ENCODE measurements at places on chromosomes 5 and 9.

DNA sequence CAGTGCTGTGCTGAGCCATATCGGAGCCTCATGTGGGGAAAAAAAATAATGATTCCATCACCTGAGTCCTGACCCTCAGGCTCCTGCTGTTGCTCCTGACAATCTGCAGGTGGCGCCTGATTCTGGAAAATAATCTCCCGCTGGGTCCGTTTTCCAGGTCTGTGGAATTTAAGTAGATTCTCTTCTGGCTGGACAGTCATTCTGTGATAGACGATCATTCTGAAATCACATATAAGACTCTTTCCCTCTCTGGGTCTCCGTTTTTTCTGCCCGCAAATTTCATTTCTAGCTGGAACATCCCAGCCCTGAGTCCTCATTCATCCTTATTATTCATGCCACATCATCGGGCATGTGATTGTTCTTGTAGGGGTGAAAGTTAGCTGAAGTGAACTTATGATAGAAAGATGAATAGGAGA is 22.1 kb upstream of the STXBP1 start:
- DNase-seq = peak; percentile 78

GRCh38 chr9:117679416-117679815 is 24.8 kb upstream of the TLR4 start:
- DNase-seq = no peak

GRCh38 chr5:74285675-74286280 is 354.8 kb downstream of the ENC1 start:
- DNase-seq = no peak

DNA sequence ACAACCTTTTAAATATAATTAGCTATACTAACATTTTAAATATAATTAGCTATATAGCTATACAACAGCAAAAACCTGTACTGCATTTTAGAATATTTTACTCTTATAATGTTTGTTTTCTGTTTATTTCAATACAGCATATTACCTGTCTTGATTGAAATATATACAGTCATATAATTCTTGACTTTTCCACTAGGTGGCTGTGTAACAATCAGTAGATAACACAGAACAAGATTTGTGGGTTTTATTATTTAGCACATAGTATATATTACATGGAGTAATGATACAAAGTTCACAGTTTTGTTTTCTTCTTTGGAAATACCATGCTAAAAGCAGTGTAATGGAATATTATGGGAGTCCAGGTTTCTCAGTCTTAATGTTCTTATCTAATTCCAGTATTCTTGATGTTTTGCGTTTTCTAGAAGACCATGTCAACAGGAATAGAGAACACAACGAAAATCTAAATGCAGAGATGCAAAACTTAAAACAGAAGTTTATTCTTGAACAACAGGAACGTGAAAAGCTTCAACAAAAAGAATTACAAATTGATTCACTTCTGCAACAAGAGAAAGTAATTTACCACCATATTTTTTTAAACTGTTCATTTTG is 13.3 kb downstream of the HMMR start:
- DNase-seq = no peak

- DNase-seq = no peak
These were observed 43.2 kb upstream of the RICTOR start for GRCh38 chr5:39117401-39117800.

DNA sequence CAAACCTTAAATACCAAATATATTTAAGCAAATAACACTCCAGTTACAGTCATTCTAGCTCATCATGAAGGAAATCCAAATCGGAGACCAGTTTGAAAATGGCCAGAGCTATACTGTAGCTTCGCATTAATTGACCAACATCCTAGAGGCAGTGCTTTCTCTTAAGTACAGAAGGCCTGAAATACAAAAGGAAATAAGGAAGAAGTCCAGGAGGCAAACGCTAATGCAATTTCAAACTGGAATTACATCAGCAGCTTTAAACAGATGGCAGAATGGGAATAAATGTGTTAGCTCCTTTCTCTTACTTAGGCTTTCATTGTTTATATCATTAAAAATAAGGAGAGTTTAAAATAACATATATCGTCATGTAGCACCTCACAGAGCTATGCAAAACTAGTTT is 197.0 kb downstream of the SEC61B start:
- DNase-seq = no peak

DNA sequence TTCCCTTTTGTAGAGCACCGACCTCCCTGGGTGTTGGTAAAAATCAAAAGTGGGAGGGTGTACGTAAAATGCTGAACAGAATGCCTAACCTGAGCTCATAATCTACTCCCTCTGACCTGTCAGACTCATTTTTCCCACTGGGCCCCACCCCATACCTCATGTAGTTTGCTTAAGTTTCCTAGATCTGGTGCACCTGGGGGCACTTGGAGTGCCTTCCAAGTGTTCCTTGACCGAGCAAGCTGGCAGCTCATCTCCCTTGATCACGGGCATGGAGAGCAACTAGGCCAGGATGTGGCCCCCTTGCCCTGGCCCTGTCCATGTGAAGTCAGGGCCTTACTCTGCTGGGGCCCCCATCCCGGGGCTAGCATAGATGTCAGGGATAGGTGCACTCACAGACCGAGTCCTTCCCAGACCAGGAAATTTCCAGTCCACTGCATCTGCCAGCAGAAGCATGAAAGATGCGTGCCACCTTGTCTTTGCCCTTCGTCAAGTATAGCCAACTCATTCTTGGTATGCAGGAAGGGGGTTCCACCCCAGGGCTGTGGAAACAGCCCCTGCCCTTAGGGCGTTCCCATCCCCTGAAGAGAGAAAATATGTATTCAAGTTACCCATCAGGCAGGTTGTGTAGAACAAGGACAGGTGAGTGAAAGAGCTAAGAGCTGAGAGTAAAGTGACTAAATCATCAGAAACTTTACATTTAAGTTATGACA is 41.9 kb downstream of the SLC22A5 start:
- no peak for DNase-seq

- DNase-seq = no peak
These were observed 261.7 kb downstream of the MAT2B start for GRCh38 chr5:163766936-163767670.

DNA sequence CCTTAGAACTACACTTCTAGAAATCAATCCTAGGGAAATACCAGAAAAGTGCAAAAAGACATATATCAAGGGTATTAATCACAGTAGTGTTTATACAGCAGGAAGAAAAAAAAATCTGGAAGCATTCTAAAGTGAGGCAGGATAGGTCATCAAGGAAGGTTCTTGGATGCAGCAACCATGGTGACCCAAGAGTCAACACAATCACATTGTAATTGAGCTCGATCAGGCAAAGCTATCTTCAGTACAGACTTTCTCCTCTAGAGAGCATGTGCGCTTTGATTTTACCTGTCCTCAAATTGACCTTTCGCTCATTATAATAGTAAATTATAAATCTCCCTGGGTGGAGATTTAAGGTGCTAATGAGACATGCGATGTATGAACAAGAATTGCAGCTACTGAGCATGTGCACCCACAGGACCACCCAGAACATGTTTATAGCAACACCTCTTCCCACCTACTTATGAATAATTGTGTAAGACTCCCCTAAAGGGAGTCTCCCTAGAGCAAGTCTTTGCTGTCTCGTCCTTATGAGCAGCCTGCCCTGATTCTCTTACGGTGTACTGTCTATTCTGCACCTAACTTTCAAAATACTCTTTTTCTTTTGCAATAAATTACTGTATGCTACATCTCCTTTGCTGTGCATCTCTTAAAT is 297.7 kb downstream of the ATPSCKMT start:
- no peak for DNase-seq

DNA sequence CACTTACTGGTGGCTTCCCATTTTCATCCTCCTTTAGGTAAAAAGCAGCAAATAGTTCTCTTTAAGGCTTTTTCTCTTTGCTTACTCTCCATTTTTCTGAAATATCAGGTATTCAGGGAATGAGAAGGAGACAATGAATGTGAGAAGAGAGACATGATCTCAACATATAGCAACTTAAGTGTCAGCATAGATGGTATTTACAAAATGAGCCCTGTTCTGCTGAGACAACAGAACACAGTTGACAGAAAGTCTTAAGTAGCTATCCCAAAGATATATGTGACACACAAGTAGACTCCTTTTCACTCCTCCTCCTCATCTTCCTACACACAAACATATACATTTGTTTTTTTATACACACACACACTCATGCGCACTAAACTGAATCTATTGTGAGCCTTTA is 649.3 kb upstream of the WWC1 start:
- no peak for DNase-seq

DNA sequence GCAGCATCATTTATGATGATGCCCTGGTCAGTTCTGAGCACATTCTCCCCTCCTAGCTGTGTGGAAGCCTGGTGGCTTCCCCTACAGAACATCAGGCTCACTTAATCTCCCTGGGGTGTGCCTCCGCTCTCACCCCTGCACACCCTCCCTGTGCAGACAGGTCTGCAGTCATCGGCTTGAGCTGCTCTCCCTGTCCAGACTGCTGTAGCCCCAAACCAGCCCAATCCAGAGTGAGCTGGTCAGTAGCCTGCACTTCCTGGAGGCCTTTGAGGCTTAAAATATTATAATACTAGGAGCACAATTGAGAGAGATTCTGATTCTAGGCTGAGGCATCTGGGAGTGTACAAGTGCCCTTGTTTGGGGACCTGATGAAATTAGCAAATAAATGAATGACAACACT is 60.2 kb downstream of the PPARGC1B start:
- DNase-seq = no peak

GRCh38 chr5:40757400-40757799 is 1.6 kb upstream of the TTC33 start:
- DNase-seq = no peak

DNA sequence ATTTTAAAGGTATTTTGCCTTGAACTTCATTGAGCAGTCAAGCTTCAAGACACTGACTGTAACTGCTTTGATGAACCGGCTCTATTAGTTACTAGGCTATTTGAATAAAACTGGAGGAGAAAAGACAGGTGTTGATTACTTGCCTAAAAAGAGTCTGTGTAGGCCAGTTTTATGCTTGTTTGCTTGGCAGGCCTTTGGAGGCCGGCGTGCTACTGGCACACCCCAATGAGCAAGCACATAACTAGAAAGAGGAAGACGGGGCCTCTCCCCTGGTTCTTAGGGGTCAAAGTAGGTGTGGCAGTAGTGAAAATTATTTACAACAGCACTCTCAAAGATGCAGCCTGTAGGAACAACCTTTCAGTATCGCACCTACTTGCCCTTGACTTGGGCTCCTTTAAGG is 2.1 kb upstream of the ZFR start:
- no peak for DNase-seq

GRCh38 chr5:78518365-78519197 is 130.0 kb downstream of the LHFPL2 start:
- no peak for DNase-seq

DNA sequence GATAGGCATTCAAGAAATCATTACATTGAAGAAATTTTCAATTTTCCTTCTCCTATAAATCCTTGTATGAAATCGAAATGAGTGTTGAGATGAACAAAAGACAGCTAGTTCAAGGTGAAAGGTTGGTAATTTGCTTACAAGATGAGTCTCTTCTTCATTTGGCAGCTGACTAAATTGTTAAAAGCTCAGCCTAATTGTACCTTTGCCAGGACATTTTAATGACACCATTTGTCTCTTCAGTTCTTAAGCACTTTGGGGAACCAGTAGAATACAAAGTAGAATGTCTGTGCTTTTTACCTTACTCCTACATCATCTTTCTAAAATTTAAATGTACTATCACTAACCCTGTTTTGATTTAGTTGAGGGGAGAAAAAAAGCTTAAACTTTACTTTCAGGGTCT is 59.4 kb downstream of the GRAMD2B start:
- no peak for DNase-seq

DNA sequence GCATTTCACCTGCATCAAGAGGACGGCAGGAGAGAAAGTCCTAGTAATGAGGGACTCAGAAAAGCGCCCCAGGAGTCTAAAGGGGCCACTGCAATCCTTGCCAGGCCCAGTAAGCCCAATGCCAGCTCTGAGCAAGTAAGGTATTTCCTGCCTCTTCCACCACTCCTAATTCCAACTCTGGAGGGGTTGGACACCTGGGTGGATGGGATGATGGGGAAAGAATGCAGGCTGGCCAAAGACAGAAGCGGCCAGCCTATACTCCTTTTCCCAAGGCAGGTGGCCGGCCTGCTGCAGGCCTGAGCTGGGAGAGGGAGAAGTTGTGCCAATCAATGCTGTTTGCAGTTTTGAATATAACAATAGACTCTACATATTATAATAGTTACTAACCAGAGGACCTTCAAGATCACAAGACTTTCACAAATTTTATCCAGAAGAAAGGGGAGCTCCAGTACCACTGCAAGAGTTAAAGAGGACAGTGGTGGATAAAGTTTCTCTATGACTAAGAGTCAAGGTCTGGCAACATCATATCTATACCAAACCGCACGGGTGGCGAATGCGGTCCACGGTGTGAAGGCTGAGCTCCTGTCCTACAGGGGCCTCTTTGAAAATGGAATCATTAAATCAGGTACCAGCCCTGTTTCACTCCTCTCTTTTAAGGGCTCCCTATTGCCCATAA is 115.0 kb upstream of the TBC1D2 start:
- no peak for DNase-seq

DNA sequence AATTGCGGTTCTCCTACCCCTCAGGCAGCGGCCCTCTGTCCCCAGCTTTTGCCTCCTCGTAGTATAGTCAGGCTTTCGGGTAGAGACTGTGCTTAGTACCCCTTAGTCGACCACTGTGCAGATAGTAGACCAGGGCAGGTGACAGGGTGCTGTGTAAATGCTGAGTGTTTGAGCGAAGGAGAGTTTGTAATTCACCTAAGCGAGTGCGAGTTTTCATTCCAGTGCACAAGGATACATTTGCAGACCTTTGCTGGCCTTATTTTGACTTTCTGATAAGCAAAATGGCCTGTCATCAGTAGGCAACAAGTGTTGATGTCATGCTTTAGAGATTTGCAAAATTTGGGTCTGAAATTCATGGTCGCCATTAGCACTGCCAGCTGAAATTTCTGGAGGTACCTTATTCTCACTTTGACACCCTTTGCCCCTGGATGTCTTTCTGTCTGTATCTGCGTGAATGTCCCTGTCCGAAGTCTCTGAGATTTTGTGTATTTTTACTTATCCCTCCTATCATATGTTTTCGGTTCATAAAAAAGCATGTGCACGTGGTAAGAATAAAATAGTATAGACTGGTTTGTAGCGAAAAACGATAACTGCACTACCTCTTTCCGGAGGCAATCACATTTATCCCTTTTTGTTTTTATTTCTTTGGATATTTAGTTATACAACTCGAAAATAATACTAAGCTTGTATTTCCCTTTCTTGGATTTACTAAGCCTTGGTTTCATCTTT is 1.9 kb downstream of the LMNB1 start:
- DNase-seq = no peak
